ENCODE measurements at places on chromosomes 6 and 20.

GRCh38 chr6:41502566-41502916 is 43.6 kb upstream of the FOXP4 start:
- no peak for DNase-seq

DNA sequence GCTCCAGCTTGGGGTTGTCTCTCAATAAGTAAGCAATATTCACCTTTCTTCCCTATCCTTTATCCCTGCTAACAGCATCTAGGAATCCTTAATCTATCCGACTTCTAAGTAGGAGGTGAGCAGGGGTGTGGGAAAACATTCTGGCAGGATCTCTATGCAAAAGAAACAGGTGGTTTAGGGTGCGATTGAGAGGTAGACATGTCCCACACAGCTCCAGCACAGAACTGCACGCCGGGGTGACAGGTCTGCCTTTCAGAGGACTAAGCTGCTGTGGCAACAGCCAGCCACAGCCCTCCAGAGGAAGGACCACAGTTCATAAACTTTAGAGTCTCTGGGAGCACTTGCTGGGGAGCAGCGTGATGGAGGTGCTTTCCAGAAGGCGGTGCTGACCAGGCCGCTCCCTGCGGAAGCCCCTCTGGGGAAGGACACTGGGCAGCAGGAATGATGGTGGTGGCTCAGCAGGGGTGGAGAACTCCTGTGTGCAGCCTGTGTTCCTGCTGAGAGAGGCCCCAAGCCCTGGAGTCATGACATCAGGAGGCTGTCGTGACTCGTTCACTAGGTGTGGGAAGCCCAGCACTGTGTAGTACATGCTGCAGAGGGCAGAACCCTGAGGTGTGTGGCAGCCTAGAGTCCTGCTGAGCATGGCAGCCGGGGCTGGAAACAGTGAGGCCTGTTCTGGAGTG is 509.6 kb downstream of the PRKN start:
- DNase-seq: no peak

GRCh38 chr6:46612645-46613044 is 40.0 kb downstream of the CYP39A1 start:
- no peak for DNase-seq

DNA sequence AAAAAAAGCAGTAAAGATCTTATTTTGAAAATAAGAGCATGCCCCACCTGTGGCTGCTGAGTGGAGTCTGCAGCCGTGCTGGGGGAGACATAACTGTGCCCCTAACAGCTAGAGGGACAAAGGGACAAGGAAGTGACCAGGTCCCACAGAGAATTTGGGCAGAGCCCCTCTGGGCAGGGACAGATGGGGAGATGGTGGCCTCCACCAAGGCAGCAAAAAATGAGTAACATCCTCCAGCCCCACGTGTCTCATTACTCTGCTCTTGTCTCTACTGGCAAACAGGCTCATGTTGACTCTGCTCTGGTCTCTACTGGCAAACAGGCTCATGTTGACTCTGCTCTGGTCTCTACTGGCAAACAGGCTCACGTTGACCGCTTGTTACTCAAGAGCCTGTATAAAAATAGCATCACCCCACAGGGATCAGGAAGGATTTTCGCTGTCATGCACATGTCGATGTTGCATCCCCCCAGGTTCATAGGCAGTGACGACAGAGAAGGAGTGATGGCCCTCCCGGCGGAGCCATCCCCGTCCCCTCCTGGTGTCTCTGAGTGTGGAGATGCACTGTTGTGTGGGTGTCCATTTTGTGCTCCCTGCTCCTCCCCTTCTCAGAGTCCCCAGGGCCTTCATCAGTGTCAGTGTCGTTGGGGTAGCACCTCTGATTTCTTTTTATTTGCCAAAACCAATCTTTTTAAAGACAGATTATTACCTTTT is 17.3 kb upstream of the PCMTD2 start:
- no peak for DNase-seq

DNA sequence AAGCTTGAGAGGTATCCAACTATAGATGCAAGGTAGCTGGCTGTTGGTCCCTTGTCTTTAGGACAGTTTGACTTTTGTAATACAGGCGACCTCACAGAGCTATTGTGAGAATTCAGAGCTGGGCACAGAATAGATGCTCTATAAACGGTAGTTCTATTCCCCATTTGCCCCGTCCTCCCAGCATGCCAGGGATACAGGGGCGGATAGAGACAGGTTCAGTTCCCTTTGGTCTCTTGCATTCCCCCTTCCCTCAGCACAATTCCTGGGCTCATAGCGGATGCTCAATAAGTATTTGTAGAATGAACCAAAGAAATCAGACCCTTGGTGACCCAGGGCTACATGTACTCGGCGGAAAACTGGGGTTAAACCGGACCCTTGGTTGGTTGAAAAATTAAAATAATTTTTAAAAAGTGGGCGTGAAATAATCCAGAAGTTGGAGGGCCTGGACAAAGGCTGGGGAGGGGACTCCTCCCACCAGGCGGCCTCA is 707 bp upstream of the TOP1 start:
- no peak for DNase-seq

DNA sequence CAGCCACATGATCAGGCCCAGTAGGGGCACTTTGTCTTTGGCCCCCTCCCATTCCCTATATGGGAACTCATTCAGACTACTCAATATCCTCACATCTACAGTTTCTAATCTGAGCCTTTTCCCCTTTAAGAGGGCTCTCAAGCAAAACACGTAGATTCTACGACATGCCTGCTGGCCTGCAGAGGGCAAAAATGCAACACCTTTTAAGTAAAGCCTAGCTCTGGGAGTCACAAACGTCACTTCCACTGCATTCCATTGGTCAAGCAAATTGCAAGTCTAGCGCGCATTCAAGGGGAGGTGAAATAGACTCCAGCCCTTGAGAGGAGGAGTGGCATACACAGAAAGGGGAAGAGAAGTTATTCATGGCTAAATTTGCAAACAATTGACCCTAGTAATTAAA is 70.6 kb downstream of the CDC40 start:
- no peak for DNase-seq

GRCh38 chr6:108920751-108921150 is 72.5 kb downstream of the ARMC2 start:
- no peak for DNase-seq
